ENCODE measurements at places on chromosomes 2 and 18. TPM values are rescaled to one million over a fixed set of nuclear protein-coding genes. Genes with fewer than 3 reads are reported as not detected.

- DNase-seq: no peak
These were observed 19.6 kb upstream of the IL1A start for GRCh38 chr2:112803691-112804521.

DNA sequence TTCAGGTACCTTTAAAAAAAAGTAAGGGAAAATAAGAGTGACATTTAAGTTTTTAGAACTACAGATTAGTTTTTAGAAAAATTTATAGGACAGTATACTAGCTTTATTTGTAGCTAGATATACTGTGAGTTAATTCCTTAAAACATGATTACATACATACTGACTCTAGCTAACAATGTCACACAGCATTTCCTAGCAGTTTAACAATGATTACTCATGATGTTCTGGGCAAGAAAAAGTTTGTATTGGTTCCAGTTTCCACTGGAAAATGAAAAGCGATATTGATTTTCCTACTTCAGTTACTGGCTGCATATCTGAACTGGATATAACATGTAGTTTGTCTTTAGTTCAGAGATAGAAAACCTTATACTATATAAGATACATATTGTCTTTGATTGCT lies 19.4 kb downstream of the SLC39A6 start:
- DNase-seq: no peak

- no peak for DNase-seq
These were observed 46.2 kb downstream of the TWSG1 start for GRCh38 chr18:9380621-9381395.

GRCh38 chr2:61898810-61899209 lies 6.7 kb upstream of the COMMD1 start:
- no peak for DNase-seq

Gene SLC16A14
- 0.79 TPM for total RNA-seq

Gene PAIP2B
- 10.9 TPM for total RNA-seq
